ENCODE measurements at places on chromosomes 6 and 20. TPM values are rescaled to one million over a fixed set of nuclear protein-coding genes. Genes with fewer than 3 reads are reported as not detected.

BMP5 gene
- not detected for total RNA-seq

GRCh38 chr20:59718071-59718470 lies 113.7 kb downstream of the PHACTR3 start:
- H3K4me3 ChIP-seq = no peak overlapping the region
- peak; percentile 51 for DNase-seq
- H3K36me3 ChIP-seq = no peaks in the 10 kb centered on the region
- H3K4me1 ChIP-seq = no peaks in the 10 kb centered on the region

RHAG gene
- total RNA-seq = not detected

DNA sequence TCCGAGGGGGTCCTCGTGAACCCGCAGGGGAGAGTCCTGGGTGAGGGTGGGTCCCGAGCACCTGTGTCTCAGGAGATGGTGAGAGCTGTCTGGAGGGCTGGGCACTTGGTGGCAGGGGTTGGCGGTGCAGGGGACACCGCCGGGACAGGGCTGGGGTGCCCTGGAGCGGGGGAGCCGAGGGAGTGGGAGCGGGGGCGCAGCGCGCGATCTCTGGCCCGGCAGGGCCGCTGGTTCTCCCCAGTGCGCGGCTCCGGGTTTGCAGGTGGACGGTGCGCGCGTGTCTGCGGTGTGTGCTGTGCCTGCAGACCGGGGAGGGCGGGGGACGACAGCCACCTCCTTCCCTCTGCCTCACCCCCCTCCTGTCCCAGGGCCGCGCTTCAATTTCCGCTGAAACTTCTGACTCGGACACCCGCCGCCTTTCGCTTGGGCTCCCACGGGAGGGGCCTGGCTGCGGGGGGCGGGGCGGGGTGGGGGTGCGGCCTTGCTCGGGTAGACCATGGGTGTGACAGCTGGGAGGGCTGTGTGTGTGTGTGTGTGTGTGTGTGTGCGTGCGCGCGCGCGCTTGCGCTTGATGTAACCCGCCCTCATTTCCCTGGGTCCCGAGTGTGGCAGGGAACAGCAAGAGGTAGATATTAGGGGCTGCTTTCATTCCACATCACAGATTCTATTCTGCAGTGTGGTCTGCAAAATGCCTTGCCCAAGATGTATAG lies 1.2 kb downstream of the TRIB3 start:
- H3K27me3 ChIP-seq = no peaks in the 10 kb centered on the region
- peak overlapping the region; percentile 78 for H3K27ac ChIP-seq
- peak overlapping the region; percentile 77 for H3K4me3 ChIP-seq
- DNase-seq = peak; percentile 89
- peaks cover 6% of the 10 kb centered on the region for H3K36me3 ChIP-seq
- peaks cover 13% of the 10 kb centered on the region for H3K4me1 ChIP-seq

NOTCH4 gene
- total RNA-seq = 0.83 TPM

WASF1 gene
- 26.2 TPM for total RNA-seq

GRCh38 chr20:57892471-57892870 lies 182.7 kb upstream of the PMEPA1 start:
- no peaks in the 10 kb centered on the region for H3K36me3 ChIP-seq
- no peak overlapping the region for H3K27ac ChIP-seq
- peaks cover 55% of the 10 kb centered on the region for H3K27me3 ChIP-seq

- no peaks in the 10 kb centered on the region for H3K27me3 ChIP-seq
- peak overlapping the region; percentile 89 for H3K27ac ChIP-seq
- H3K4me3 ChIP-seq = peak overlapping the region; percentile 91
- no peaks in the 10 kb centered on the region for H3K36me3 ChIP-seq
- peaks cover 25% of the 10 kb centered on the region for H3K4me1 ChIP-seq
These were observed 64.4 kb downstream of the GTF2H5 start for GRCh38 chr6:158232316-158233213.

DNA sequence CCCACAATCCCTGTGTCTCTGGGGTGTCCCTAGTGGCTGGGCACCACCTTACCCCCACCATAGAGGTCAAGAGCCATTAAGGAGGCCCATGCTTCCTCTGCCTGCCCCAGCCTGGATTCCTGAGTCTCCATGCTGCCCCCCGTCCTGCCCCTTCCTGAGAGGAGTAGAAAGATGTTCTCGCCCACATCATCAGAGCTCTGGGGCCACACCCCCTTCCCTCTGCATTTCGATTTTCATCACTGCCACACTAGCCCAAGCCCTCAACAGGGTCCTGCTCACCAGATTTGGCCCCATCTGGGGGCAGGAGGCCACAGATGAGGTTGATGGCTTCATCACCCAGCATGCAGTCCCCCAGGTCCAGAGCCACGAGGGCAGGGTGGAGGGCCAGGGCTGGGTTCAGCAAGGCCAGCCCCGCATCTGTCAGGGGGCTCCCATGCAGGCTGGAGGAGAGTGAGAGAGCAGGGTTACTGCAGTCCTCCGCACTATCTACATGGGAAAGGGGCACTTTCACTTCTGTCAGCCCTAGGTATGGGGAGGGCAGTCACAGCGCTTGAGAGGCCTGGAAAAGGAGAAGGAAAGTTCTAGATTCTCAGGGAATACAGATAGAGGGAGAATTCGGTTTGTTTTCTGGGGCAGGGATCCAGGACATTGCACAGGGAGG lies 1.5 kb downstream of the LRRC73 start:
- peaks cover 9% of the 10 kb centered on the region for H3K4me1 ChIP-seq
- no peak overlapping the region for H3K4me3 ChIP-seq
- peaks cover 22% of the 10 kb centered on the region for H3K36me3 ChIP-seq
- no peak overlapping the region for H3K27ac ChIP-seq

GRCh38 chr20:36611625-36612024 lies 6.0 kb downstream of the RAB5IF start:
- peaks cover 15% of the 10 kb centered on the region for H3K36me3 ChIP-seq
- H3K4me3 ChIP-seq = no peak overlapping the region
- H3K27ac ChIP-seq = no peak overlapping the region
- DNase-seq = no peak
- H3K27me3 ChIP-seq = no peaks in the 10 kb centered on the region

PLG gene
- not detected for total RNA-seq

GRCh38 chr6:5984150-5985089 lies 22.3 kb downstream of the NRN1 start:
- H3K27ac ChIP-seq = no peak overlapping the region
- no peak overlapping the region for H3K4me3 ChIP-seq
- H3K36me3 ChIP-seq = no peaks in the 10 kb centered on the region
- no peaks in the 10 kb centered on the region for H3K4me1 ChIP-seq
- H3K27me3 ChIP-seq = peaks cover 40% of the 10 kb centered on the region
- no peak for DNase-seq

DNA sequence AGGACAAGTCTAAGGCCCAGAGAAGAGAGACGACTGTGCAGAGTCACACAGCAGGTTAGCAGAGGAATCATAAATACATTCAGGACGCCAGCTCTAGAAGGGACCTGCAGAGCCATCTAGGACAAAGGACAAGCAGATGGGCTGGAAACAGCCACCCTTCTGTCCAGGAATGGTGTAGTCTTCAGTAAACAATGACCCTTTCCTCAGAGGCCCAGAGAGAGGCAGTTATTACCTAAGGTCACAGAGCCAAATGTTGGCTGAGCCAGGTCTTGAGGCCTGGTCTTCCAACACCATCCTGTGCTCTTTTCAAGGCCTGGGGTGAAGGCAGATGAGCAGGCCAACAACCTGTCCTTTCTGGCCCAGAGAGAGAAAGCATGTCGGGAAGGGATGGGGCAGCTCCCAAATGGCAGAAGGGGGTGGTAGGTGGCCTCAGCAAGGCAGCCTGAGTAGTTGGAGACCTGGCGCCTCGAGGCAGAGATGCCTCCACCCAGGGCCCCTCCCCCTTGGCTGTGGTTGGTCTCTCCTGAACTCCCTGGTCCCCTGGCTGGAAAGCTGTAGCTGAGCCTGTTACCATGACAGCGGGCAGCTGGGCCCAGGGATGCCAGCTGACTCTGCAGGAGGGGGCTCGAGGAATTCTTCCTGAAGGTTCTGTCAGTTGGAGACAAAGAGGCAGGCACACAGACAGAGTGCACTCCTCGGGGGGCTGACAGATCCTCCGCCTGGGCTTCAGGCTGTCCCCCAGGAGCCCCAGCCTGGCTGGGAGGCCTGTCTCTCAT lies 24.8 kb downstream of the EPB41L1 start:
- no peaks in the 10 kb centered on the region for H3K4me1 ChIP-seq
- H3K36me3 ChIP-seq = peaks cover 15% of the 10 kb centered on the region
- H3K27ac ChIP-seq = no peak overlapping the region
- H3K27me3 ChIP-seq = no peaks in the 10 kb centered on the region
- no peak for DNase-seq
- H3K4me3 ChIP-seq = no peak overlapping the region

- no peak for DNase-seq
- H3K4me3 ChIP-seq = no peak overlapping the region
- no peaks in the 10 kb centered on the region for H3K36me3 ChIP-seq
- H3K27ac ChIP-seq = no peak overlapping the region
- H3K4me1 ChIP-seq = no peaks in the 10 kb centered on the region
These were observed 20.4 kb upstream of the HBS1L start for GRCh38 chr6:135075018-135075417.

- peaks cover 2% of the 10 kb centered on the region for H3K27me3 ChIP-seq
- no peak overlapping the region for H3K4me3 ChIP-seq
- H3K36me3 ChIP-seq = no peaks in the 10 kb centered on the region
- H3K4me1 ChIP-seq = peaks cover 13% of the 10 kb centered on the region
- no peak overlapping the region for H3K27ac ChIP-seq
- DNase-seq = no peak
These were observed 17.4 kb downstream of the CASS4 start for GRCh38 chr20:56429502-56429901.

WFDC5 gene
- not detected for total RNA-seq

GRCh38 chr6:23268348-23268747 lies 699.0 kb downstream of the HDGFL1 start:
- no peak overlapping the region for H3K27ac ChIP-seq
- H3K36me3 ChIP-seq = no peaks in the 10 kb centered on the region
- H3K4me1 ChIP-seq = peaks cover 6% of the 10 kb centered on the region
- H3K27me3 ChIP-seq = no peaks in the 10 kb centered on the region
- no peak overlapping the region for H3K4me3 ChIP-seq

DNA sequence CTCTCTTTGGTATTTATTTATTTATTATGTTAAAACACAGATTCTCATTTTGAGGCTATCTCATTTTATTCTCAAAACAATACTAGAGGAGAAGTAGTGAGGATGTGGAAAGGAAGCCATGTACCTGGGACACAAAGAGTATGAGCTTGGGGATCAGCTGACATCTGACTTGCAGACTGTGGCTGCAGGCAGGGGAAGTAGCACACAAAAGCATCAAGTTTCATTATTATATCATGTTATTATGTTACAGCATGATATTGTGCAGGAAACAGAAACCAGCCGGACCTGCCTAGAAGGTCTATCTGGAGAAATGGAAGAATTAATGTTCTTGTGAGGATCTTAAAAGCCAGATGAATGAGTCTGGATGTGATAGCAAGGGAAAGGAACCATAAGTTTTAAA lies 248.2 kb downstream of the KHDC1L start:
- peaks cover 13% of the 10 kb centered on the region for H3K4me1 ChIP-seq
- no peak overlapping the region for H3K27ac ChIP-seq
- no peak for DNase-seq
- H3K36me3 ChIP-seq = no peaks in the 10 kb centered on the region
- H3K27me3 ChIP-seq = no peaks in the 10 kb centered on the region
- no peak overlapping the region for H3K4me3 ChIP-seq

GRCh38 chr6:33390767-33391277 lies 801 bp upstream of the KIFC1 start:
- peak overlapping the region; percentile 96 for H3K27ac ChIP-seq
- peak overlapping the region; percentile 80 for H3K4me3 ChIP-seq
- H3K36me3 ChIP-seq = no peaks in the 10 kb centered on the region
- no peak for DNase-seq
- peaks cover 32% of the 10 kb centered on the region for H3K4me1 ChIP-seq

DNA sequence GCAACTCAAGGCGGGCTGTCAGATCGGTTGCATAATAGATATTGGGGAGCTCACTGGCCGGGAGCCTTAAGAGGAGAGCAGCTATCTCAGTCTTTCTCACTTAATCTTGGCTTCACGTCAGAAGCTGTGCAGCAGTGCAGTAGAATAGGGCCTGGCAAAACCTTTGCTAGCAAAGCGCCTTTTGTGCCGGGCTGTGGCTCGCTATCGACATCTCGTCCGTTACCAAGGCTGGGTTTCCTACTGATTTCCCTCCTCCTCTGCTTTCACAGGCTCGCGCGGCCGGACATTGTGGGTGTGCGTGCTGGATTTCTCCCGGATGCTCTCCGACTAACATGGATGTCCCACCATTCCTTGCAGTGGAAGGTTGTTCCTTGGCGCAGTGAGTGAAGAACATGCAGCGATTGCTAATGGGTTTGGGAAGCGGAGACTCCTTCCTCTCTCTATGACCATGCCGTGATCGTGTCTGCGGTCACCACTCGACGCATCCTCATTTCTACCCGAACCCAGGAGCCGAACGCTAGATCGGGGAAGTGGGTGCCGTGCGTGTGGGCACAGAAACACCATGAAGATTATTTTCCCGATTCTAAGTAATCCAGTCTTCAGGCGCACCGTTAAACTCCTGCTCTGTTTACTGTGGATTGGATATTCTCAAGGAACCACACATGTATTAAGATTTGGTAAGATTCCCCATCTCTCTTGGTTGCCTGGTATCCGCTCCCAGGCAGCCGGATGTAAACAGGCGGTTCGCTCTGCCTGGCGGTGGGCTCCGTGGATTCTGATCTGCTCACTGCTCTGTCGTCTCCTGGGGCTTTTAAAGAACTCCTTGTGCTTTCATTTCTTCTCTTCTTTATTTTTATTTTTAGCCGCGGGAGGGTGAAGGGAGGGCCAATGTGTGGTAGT lies 5.5 kb downstream of the GRIK2 start:
- peaks cover 5% of the 10 kb centered on the region for H3K36me3 ChIP-seq
- DNase-seq = no peak
- H3K4me3 ChIP-seq = peak overlapping the region; percentile 80
- peak overlapping the region; percentile 47 for H3K27ac ChIP-seq

DNA sequence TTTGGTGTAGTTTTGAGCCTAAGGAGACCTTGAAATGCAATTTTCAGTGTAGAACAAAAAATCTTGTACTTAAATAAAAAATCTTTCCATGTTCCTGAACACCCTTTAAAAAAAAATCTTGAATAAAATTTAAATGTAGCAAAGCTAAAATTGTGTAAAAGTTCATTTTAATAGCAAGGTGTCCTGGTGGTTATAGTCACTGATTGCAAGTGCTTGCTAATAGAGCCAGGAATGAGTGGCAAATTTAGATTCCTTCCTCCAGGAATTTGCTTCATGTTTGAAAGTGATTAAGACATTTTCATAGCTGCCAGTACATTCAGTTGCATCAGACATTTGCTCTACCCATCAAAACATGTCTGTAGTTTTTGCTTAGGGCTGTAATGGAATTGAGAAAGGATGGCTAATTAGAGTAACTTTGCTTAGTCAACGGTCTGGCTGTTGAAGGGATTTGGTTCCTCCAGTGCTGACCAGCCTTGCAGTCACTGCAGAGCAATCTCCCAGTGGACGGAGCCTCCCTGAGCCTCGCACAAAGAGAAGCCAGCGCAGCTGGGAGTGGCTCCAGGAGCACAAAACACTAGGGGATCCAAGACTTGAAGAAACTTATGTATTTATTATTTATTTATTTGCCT lies 36.5 kb downstream of the AKAP12 start:
- peaks cover 48% of the 10 kb centered on the region for H3K4me1 ChIP-seq
- no peak for DNase-seq
- H3K4me3 ChIP-seq = peak overlapping the region; percentile 19
- peak overlapping the region; percentile 90 for H3K27ac ChIP-seq

- peaks cover 11% of the 10 kb centered on the region for H3K4me1 ChIP-seq
- H3K36me3 ChIP-seq = peaks cover 26% of the 10 kb centered on the region
- H3K4me3 ChIP-seq = no peak overlapping the region
- no peak overlapping the region for H3K27ac ChIP-seq
- H3K27me3 ChIP-seq = no peaks in the 10 kb centered on the region
These were observed 18.9 kb downstream of the MANBAL start for GRCh38 chr20:37308086-37309050.

Data from osteocyte (in vitro differentiated cells).